Stimulated activated CD4-positive, alpha-beta T cell treated with anti-CD3 and anti-CD28 coated beads, Interleukin-15, amount 100 ng/mL, for 24 hours (primary cell): ENCODE measurements at places on chromosomes 1 and 21.
A peak's percentile ranks its signal among the peaks of the same experiment; 100 is the strongest.

GRCh38 chr21:26297851-26298250 is 127.3 kb upstream of the APP start:
- no peak for DNase-seq

- DNase-seq = no peak
These were observed 259.9 kb downstream of the FOXD2 start for GRCh38 chr1:47697616-47698335.

- DNase-seq = no peak
These were observed 60.0 kb downstream of the APCS start for GRCh38 chr1:159647616-159648015.

DNA sequence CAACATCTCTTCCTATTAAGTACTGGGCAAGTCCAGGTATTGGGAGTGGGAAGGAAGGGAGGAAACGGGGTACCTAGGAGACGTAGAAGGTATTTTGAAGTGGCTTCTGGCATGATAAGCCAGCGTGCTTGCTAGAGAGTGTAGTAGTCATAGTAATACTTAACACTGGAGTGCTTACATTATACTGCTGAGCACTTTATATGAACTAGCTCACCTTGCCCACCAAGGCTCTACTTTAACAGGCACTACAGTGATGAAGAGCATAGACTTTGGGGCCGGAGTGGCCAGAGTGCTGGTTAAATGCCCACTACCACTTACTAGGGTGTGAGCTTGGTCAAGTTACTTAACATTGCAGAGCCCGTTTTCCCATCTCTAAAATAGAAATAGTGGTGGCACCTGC is 61.7 kb downstream of the ACP6 start:
- DNase-seq = no peak

DNA sequence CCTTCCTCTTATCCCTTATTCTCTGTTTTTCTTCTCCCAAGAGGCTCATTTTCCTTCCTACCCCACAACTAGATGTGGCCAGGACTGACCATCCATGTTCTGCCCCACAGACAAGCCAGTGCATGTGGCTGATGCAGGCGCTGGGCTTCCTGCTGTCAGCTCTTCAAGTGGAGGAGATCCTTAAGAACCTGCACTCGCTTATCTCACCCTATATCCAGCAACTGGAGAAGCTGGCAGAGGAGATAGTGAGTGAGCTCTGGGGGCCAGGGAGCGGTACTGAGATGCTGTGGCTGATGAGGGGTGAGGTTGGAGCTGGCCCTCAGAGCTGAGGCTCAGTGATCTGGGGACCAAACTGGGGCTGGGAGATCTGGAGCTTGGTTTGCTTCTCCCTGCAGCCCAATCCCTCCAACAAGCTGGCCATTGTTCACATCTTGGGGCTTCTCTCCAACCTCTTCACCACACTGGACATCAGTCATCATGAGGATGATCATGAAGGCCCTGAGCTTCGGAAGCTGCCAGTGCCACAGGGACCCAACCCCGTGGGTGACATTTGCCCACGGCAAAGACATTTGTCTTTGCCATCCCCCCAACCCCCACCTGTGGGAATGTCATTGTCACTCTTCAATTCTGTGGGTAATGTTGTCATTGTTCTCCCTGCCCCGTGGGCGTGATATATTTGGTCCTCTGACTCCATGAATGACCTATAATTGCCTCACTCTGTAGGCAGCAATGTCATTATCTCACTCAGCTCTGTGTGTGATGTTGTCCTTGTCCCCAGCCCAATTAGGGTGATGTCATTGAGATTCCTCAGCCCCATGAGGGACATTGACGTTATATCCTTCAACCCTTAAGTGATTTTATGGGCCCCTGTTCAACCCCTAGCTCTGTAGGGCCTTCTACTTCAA is 11.2 kb upstream of the DPH2 start:
- DNase-seq = no peak

GRCh38 chr1:215568299-215568692 is 1.2 kb downstream of the KCTD3 start:
- no peak for DNase-seq

DNA sequence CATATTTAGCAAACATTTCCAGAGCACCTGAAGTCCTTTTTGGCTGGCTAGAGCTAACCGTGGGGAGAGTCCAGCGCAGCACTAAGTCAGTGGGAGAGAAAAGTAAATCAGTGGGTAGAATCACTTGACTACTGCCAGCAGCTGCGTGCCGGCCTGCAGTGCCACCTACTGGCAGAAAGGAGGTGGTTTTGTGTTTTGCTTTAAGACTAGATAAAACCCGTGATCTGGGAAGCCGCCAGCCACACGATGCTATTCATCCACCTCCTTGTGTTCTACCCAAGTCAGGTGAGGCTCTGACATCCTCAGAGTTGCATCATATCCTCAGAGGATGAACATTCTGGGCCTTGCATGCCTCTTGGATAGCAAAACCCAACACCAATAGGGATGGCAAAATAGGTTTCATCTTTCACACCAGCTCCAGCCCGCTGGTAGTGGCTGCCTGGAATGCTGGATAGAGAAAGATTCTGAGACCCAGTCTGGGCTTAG is 14.1 kb upstream of the HEYL start:
- DNase-seq = peak; percentile 82

- peak; percentile 57 for DNase-seq
These were observed 1.9 kb downstream of the CSMD2 start for GRCh38 chr1:34162852-34163766.

DNA sequence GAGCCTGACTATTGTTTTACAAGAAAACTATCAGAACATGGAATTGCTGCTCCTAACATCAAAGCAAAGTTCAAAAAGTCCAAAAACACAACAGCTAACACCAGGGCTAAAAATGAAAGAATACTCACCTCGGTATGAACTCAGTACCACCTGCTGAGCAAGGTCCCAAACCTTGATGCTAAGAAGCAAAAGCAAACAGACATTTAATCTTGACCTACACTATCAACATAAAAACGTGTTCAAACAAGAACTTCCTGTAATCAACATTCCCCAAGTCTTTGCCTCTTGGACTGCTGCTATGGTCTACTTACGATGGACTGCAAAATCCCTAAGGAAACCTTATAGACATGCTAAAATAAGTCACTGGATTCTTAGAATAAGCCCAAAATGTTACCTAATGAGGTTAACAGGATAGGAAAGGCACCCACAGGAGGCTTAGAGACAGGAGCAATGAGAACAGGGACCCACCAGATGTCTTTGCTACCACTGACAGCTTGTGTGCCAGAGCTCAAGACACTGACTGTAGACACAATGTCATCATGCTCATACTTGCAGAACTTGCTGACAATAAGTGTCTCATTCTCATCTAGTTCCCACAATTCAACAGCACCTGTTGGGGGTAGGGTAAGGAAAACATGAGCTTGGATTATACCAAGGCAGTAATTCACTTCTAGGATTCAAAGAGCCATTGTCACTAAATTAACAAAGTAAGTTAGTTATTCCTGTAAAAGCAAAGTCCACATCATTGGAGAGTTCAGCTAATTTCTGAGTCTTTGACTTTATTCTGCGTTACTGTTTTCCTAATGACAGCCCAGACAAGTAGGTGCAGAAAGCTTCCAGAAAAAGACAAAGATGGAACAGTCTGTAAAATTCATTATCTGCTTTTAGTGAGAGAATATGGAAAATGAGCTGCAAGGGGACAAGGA is 1.8 kb downstream of the WDR77 start:
- DNase-seq = no peak
